Activated CD8-positive, alpha-beta memory T cell treated with anti-CD3 and anti-CD28 coated beads, Interleukin-2, amount 50 U/mL, for 4 hours (primary cell): ENCODE measurements at places on chromosomes 11 and 22.

- DNase-seq: no peak
Observed at GRCh38 chr22:45572444-45572843, 69.8 kb downstream of the FBLN1 start.

GRCh38 chr11:75154646-75155569, 4.0 kb downstream of the SLCO2B1 start:
- no peak for DNase-seq

DNA sequence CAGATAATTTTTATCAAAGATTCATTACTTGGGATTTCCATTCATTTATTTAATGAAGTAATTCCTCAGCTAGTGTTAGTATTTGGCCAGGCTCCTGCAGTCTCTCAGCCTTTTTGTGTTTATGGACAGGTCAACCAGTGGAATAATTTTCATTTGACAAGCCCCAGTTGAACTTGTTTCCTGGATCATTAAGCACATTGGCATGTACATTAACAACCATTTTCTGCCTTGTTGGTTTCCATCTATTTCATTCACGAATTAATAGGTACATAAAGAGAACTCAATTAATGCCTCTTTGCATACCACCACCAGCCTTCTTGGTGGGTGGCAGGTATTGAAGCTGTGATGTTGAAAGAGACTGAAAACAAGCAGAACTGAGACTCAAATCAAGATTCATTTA, 745.2 kb downstream of the KCNA4 start:
- DNase-seq: no peak

DNA sequence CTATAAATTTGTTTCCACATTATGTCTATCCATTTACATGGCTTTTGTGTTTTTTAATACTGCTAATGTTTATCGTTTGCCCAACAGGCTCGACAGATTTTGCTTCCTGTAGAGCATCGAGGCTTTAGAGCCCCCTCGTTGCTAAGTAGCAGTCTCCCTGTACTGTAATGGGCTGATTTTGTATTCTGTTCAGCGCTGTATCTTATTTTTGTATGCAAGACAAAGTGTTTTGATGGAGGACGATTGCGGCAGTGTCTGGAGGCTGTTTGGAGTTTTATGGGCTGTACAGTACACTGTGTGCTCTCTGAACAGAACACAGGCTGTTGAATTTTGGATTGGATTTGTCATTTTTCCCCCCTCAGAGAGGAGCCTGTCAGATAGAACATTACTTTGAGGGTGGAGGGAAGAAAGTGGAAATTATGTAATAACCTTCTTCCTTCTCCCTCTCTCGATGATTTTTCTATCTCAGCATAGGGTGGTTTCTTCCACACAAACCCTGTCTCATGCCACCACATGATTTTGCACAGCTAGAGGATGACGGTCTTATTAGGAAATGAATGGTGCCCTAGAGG, 104.4 kb downstream of the ZBTB16 start:
- DNase-seq: no peak

GRCh38 chr11:125514336-125515101, 18.5 kb upstream of the FEZ1 start:
- DNase-seq: peak; percentile 47

DNA sequence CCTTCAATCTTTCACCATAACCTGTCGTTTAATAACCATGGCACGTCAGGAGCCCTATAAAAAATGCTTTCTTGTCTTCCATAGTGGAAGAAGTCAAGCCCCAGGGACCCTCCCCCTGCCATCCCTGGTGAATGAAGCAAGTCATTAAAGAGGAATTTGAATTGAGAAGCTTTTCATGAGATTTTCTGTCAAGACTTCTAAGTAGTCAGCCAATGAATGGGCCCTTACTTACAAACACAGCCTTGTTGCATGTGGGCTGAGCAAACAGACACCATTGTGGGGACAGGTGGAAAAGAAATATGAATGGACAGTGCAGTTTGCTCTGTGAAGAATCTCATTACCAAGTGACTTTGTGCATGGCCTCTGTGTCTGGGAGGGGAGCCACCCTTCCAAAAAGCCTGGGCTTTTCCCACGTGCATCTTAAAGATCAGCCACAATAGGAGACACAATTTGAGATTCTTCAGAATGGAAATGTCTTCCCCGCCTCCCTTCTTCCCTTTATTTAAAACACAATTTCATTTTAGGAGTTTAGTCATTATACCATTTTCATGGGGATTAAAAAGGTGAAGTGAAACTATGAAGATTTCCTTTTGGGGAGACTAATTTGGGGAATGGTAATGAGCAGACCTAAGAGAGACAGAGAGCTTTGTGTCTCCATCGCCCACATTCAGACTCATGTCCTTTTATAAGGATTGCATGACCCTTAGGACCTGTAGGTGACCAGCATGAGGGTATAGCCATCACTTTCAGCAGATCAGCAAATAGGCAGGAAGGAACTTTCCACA, 152.0 kb downstream of the LRRC4C start:
- DNase-seq: no peak

GRCh38 chr22:36022697-36023096, 5.9 kb downstream of the RBFOX2 start:
- DNase-seq: no peak

GRCh38 chr11:44030996-44031395, 16.8 kb upstream of the ACCSL start:
- DNase-seq: no peak
